ENCODE measurements at places on chromosomes 5 and 9.

DNA sequence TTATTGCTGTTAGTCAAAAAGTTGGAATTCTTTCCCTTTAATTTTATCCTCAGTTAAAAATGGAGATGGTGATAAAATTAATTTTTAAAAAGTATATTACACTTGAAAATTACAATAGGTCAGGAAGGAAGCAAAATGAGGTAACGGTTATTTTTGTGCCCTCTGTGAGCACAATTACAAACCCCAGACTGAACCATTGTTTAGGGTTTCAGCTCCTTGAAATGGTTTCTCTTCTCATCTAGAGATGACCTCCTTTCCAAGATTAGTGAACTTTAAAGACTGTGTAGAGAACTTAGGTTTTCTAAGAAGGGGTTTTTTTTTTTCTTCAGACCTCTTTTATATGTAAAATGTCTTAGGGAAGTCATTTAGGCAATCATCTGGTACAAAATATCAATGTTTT lies 126.2 kb upstream of the CHD1 start:
- no peak for DNase-seq

DNA sequence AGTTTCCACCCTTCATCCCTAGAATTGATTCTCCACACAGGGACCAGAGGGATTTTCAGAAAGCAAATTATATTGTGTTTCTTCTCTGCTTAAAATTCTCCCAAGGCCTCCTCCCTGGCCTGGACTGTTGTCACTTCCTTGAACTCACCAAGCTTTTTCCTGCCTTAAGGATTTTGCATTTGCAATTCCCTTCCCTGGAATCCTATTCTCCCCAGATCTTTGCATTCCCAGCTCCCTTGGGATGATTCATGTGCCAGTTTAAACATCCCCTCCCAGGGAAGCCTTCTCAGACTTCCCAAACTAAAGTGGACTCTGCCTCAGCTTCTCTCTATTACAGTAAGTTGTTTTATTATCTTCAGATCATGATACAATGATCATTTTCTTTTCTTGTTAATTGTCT lies 35.2 kb upstream of the PDE8B start:
- no peak for DNase-seq

- DNase-seq, result no peak
These were observed 217.5 kb downstream of the EBF1 start for GRCh38 chr5:158882236-158882635.

GRCh38 chr9:9170439-9171134 lies 1371.0 kb upstream of the DMAC1 start:
- DNase-seq, result no peak

- no peak for DNase-seq
These were observed 251.5 kb upstream of the TNC start for GRCh38 chr9:115369322-115369957.
